IPS DF 6.9 (cell line): ENCODE measurements at places on chromosomes 7 and 10.

DNA sequence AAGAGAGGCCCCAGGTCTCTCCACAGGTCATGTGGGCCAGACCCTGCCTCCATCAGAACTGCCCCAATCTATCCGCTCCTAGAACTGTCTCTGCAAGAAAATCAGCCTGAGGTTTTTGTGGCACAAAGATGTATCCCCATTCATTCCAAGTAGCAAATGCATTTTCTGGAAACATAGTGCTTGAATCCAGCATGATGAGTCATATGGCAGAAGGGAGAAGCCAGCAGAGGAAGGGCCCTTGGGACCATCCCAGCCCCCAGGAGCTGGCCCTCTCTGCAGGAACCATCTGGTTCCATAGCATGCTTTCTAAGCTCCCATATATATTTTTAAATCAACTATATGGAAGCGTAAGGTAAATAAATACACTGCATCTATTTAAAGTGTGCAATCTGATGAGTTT, 563.2 kb downstream of the GALNT17 start:
- DNase-seq, result no peak

GRCh38 chr10:98168766-98169165, 34.3 kb downstream of the R3HCC1L start:
- DNase-seq, result no peak

- no peak for DNase-seq
Measured at GRCh38 chr10:81027223-81027622, 489.5 kb downstream of the SH2D4B start.

DNA sequence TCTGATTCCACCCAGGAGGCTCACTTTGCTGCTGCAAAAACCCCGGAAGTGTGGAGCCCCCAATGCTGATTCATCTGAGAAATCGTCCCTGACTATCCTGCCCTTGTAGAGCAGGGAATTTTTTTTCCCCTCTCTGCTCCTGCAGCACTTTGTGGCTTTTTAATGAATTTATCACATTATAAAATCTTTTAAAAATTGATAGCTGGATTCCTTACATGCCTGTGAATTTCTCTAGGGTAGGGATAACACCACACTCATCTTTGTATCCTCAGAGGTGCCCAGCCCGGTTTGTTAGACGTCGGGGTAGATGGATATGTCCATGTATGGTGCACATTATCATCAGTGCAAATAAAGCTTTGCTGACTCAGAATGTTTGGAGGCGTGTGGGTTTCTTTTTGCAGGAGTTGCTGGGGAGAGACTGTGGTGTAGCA, 185.7 kb downstream of the STK31 start:
- no peak for DNase-seq

GRCh38 chr7:78953726-78954363, 499.6 kb downstream of the MAGI2 start:
- DNase-seq, result no peak

DNA sequence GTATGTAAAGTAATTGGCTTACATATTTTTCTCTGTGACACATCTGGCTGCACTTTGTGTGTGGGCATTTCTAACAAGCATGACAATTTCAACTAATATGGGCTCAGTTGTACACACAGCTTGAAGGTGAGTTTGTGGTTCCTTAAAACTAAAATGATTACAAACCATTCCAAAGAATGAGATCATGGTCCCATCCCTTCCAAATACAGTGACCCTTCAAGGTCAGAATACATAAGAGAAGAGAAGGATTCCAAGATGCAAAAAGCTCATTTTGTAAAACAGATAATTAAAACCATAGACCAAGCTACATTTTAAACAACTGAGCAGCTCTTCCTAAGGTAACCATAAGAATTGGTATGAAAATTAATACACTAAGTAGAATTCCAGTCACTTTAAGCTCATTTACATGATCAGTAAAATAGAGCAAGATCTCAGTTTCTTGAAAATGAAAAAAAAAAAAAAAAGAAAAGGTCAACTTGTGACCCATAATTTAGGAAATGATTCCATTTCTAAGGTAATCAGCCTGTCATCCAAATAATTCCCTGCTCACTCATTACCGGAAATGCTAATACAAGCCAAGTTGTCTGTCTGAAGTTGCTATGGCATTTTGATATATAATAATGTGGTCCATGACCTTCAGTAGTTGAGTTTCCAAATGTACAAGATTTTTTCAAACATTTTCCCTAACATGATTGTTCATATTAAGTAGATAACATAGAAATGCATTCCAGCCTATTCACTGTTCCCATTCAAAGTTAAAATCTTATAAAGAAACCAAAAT, 688.5 kb downstream of the PARD3 start:
- no peak for DNase-seq
